Heart right ventricle (tissue), 16 donors: ENCODE measurements at places on chromosomes 2 and 18. TPM values are rescaled to one million over a fixed set of nuclear protein-coding genes. Genes with fewer than 3 reads are reported as not detected.

GRCh38 chr2:196284144-196284844 lies 112.9 kb upstream of the STK17B start:
- DNase-seq: no peak

DNA sequence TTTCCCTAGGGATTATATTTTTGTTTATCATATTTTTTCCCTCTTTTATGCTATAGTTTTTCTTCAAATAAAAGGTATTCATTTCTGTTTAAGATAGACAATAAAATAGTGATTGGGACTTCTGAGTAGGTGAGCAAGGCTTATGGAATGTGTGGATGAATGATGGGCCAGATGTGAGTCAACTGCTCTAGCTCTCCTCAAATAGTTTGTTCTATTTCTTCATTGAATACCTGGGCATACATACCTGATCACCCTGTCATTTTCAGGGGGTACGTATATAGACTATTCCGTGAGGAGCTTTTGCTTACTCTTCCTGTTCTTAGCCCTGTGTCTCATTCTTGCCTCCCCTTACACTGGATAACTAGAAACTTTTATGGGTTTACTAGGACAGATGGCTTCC lies 41.9 kb downstream of the BABAM2 start:
- DNase-seq: no peak

The VAMP5 gene
- total RNA-seq: 30.9 TPM

The SERPINB12 gene
- total RNA-seq: not detected

The MGAT4A gene
- 21.1 TPM for total RNA-seq

- DNase-seq: no peak
Observed at GRCh38 chr18:54813977-54814565, 14.2 kb upstream of the RAB27B start.

DNA sequence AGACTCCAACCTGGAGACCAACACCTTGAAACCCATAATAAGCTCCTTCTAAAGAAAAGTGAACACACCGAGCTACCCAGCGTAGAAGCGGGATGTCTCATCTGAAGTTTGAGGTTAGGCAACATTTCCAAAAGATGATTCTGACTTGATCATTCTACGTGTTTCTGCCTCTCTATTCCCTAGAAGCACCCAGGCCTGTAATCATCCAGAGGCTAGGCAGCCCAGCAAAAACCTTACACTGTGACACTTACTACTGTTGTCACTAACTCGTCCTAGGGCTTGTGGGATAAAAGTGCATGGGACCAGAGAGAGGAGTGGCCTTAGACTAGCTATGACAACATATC lies 1.4 kb downstream of the ZBTB14 start:
- no peak for DNase-seq

GRCh38 chr2:69966496-69966895 lies 5.1 kb upstream of the ASPRV1 start:
- DNase-seq: no peak

- DNase-seq: no peak
Observed at GRCh38 chr2:234249034-234249735, 198.7 kb downstream of the SPP2 start.

DNA sequence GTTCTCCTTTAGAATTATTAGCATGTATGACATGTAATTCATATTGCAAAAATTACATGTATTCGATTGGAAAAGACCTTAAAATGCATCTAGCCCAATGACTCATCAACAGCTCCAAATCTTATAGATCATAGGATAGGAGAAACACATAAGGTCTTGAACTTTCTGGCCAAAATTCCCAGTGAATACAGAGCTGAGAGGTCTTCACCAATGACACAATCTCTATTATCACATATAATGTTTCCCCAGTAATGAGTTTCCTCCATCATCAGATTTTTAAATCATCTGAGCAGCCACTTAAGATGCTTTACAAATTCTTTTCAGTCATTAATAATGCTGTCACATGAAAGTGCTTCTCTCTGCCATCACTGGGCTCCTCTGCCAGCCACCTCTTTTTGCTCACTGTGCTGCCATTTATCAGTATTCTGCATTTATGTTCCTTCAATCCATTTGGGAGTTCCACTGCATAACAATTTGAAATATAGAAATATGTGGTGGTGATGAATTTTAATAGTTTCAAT lies 804.9 kb downstream of the SUCLG1 start:
- DNase-seq: no peak

The IL36RN gene
- total RNA-seq: not detected

DNA sequence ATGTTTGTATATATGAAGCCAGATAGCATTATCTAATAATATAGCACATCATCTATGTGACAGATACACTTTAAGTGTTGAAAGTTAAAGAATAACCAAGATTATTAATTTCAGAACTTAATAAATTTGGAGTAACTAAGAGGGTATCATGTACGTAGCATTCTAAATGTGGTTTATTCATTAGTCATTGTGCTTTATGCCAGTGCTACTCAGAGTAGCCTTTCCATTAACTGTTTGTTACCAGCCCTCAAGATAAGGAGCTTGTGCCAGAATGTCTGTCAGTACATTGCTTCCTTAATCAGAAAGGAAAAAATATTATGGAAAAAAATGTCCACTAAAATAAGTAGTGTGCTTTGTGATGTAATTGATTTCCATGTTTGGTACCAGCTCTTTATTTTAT lies 94.9 kb upstream of the TWSG1 start:
- DNase-seq: no peak

- DNase-seq: no peak
Observed at GRCh38 chr2:164142755-164143154, 406.9 kb upstream of the FIGN start.

The RAB17 gene
- total RNA-seq: 6.4 TPM

DNA sequence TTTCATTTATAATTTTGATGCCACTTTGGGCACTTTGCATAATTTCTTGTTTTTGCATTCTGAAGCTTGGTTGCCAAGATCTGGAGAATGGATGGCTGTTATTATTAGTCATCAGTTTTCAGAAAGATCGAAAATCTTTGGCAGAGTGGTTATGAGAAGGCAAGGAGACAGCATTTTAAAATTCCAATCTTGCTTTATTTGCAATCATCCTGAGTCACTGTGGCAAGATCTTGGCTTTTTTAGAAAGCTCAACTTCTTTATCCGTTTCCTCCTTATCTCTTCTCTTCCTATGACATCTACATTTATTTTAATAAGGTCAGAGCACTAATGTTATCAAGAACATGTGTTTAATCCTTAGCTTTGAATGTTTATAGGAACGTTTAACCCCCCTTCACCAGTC lies 31.1 kb upstream of the EIF2AK3 start:
- no peak for DNase-seq

- DNase-seq: no peak
Observed at GRCh38 chr2:130836501-130837174, at the start of gene ARHGEF4. TSS of gene ARHGEF4 (plus strand) at chr2:130836914. CDS start at chr2:130836954, 40 bp downstream.

DNA sequence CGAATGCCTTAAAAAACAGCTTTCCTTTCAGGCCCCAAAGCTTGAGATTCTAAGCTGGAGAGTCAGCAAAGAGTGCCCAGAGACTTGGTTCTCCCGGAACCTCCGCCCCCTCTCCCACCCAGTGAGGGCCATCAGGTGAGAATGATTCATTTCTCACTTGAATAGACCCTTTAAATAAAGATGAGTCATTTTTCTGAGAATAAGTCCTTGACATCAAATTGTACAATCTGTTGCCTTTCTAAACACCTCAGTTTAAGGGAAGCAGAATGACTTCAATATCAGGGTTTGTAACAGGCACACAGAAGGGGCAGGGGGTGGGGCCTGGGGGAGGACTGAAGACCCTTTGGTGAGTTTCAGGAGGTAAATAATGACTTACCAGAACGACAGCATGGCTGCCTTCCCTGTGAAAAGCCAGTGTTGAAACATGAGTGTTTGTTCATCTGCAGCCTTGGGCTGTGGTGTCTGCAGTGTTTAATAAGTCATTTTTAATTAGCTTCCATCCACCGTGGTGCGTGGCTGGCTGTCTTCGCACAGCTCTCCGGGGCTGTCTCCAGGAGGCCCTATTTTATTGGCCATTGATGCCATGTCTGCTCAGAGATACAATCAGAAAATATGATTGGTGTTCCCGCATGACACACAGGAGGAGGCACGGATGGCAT lies 134.9 kb upstream of the ZNF236 start:
- no peak for DNase-seq

The MYO7B gene
- total RNA-seq: 0.54 TPM

DNA sequence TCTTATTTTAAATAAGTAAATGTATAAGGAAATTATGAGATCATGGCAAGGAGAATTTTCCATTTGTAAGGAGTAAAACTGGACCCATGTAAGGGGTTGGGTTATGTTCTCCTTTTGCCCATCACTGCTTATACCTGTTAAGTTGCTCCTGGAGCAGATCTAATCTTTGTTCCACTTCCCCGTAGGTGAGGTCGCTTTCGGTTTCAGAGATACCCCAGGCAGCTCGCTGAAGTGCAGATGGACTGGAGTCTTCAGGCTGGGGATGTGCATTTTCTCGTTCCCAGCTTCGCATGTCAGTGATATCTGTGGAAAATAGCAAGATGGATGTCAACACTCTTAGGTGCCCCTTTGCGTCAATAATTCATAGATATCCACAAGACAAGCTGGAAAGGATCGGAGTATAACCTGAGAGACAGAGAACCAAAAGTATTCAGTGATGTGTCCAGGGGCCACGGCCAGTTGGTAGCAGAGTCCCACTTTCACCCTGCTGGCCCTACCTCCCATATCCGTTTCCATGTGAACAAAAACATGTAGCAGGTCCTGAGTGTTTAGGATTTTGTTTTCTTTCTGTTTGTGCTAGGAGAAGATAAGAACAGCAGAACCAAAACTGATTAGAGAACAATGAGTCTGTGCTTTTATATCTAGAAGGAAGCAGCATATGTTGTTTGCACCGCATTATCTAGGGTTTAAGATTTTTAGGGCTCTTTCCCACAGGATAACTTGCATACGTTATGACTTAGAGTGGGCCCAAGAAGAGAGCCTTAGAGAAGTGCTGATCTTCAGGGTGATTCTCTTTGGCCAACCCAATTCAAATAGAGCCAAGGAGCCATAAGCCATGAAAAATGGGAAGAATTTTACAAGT lies 36.0 kb downstream of the GCA start:
- DNase-seq: no peak

The C2orf66 gene
- total RNA-seq: not detected

GRCh38 chr2:27016801-27017325 lies 15.9 kb upstream of the TMEM214 start:
- peak; percentile 48 for DNase-seq

- peak; percentile 58 for DNase-seq
Observed at GRCh38 chr18:62018034-62018758, 125.4 kb upstream of the RNF152 start.

- no peak for DNase-seq
Observed at GRCh38 chr18:50558948-50559751, 737 bp upstream of the MAPK4 start.

GRCh38 chr18:22826726-22827125 lies 106.4 kb upstream of the RBBP8 start:
- DNase-seq: no peak

The MGAT5 gene
- total RNA-seq: 105 TPM

The WBP1 gene
- 53.1 TPM for total RNA-seq

DNA sequence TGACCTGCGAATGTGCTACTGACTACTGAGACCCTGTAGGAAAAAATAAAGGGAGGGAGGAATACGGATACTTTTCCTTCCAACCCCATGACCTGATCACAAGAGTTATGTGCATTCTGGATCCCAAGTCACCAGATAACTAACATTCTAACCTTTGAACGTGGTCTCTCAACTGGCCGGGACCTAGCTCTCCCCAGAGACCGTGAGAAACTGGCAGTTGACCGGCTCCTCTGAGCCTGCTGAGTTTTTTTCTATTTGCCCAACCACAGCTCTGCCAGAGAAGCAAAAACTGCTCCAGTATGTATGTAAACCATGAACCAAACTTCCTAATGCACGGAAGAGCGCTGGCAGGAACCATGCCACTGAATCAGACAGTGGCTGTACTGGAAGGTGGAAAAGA lies 47.5 kb upstream of the PTMA start:
- DNase-seq: no peak

DNA sequence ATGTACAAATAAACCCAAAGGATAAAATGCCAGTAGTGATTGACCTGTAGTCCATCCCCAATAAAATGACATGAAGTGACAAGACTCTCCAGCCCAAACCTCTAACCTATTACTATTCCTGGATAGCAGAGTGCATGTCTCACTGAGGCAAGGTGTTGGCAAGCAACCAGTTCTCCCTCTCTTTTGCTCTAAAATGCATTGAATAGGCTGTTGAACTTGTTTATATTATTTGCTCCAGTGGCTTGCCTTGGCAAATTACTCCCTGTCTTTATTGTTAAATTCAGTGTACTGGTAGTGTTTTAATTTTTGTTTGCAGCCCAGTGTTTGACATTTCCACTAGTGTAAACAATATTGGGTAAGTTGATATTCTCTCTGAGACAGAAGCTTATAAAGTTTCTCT lies 70.5 kb downstream of the CSRNP3 start:
- DNase-seq: no peak

GRCh38 chr2:239884875-239885274 lies 140.3 kb downstream of the NDUFA10 start:
- no peak for DNase-seq

The ACOXL gene
- total RNA-seq: not detected

The TPO gene
- 10.6 TPM for total RNA-seq

The AQP4 gene
- total RNA-seq: 11.4 TPM

DNA sequence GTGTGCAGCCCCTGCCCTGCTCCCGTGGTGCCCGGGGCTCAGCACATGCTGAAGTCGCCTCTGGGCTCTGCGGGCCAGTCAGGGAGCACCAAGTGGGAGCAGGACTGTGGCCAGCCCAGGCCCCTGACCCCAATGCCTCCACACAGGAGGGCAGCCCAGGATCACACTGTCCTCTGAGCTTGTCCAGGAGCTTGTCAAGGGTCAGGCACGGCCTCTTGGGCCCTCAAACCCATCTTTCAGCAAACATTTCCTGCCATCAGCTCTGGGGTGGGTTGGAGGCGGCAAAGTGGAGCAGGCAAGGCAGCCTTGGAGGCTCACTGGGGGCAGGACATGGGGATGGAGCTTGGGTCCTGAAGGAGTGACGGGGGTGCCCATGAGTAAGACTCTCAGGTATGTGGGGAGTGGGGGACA lies 10.3 kb downstream of the SNED1 start:
- no peak for DNase-seq

The LYG1 gene
- 0.72 TPM for total RNA-seq

DNA sequence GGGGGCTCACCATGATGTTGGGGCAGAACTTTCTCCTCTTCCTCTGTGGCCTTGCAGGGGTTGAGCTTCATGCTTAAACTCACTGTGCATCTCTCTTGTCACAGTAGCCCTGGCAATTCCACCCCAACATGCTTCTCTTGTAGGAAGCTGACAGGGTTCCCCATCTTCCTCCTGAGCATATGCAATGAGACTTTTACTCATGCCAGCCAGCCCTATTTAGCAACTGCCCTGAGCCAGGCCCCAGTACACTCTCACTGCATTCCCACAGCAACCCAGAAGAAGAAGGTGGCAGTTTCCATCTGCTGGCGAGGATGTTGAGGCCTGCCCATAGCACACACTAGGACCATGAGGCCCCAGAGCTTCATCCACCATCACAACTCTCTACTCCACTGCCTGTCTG lies 72.2 kb upstream of the TEX51 start:
- no peak for DNase-seq

The TGFA gene
- 3.3 TPM for total RNA-seq
